ENCODE measurements at places on chromosomes 2 and 18.
A peak's percentile ranks its signal among the peaks of the same experiment; 100 is the strongest.

DNA sequence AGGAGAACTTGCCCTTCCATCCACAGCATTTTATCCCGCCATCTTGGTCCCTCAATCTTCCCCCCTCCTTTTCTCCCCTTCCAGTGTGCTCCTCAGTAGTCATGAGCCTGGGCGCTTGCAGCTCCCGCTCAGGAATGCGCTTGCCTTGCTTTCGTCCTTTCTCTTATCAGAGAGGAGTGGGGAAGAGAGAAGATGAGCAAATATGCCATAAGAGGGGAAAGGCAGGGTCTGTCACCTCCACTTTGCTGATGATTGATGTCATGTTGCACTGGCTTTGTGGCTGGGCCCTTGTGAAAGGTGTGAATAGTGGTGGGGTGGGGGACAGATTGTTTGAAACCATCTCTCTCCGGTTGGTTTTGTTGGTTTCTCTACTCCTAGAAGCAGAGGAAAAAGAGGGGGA lies 569.3 kb downstream of the TNS1 start:
- DNase-seq, result no peak

DNA sequence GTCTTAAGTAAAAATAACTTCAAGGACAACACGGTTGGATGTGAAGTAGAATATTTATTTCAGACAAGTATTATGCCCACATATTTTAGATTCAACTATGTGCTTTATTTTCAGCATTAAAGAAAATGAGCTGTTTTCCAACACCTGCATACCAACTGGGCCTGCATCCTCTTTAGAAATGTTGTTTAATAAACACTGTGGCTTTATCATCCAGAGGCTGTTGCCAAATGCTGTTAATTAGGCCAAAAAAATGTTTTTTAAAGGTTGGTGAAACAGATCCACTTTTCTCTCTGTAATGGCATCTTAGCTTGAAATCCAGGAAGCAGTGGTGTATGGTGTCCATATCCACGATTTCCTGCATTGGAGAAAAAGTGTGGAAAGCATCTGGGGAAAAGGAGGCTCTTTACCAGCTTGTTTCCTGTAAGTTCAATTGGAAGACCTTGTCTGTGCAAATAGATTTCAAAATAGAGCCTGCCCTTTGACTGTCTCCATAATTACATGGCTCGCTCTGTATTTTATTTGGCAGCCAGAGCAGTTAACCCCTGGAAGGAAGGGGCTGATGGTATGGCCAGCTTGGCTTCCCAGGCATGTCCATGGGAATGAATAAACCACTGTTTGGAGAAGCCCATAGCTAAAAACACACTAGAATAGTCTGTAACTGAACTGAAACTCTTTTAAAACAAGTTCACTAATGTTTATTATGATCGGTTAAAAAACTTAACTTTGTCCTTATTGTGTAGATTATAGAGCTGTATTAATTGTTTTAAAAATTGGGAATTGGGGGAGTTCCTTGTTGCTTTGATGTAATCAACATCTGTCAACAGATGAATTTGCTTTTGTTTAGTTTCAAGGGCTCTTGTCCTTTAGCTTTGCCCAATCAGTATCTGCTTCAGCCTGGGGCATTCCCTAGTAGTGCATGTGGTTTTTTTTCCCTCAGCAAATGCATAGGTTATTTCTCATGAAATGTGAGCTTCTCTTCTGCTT lies 33.0 kb upstream of the DLX1 start:
- DNase-seq, result no peak

DNA sequence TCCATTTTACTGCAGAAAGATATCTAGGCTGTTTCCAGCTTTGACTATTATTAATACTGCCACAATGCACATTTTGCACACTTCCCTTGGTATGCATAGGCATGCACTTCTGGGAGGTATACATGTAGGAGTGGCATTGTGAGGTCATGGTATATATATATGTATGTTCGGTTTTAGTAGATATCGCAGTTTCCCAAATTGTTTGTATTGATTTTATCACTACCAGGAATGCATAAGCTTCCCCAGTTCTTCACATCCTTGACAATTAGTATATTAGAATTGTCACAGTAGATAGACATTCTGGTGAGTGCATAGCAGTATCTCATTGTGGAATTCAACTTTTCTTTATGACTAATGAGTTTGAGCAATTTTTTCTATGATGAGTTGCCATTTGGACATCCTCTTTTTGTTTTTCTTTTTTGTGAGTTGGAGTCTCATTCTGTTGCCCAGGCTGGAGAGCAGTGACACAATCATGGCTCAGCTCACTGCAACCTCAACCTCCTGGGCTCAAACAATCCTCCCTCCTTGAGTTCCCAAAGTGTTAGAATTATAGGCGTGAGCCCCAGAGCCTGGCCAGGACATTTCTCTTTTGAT lies 4.2 kb upstream of the GRB14 start:
- no peak for DNase-seq

DNA sequence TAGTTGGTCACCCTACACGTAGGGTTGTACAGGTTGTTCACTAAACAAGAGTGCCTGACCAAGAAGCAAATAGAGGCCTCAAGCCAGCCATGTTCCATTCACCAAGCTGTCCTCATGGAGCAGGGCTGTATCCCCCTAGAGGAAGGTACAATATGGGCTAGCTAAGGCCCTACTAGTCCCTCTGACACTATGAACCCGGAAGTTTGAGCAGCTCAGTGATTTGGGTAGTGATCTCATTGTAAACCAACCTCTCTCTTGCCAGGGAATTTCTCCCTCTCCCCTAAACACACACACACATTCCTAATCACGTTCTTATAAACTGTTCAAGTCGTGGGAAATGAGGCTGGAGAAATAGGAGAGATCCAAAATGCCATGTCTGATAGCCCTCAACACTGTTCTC lies 6.7 kb upstream of the CYS1 start:
- DNase-seq, result no peak

DNA sequence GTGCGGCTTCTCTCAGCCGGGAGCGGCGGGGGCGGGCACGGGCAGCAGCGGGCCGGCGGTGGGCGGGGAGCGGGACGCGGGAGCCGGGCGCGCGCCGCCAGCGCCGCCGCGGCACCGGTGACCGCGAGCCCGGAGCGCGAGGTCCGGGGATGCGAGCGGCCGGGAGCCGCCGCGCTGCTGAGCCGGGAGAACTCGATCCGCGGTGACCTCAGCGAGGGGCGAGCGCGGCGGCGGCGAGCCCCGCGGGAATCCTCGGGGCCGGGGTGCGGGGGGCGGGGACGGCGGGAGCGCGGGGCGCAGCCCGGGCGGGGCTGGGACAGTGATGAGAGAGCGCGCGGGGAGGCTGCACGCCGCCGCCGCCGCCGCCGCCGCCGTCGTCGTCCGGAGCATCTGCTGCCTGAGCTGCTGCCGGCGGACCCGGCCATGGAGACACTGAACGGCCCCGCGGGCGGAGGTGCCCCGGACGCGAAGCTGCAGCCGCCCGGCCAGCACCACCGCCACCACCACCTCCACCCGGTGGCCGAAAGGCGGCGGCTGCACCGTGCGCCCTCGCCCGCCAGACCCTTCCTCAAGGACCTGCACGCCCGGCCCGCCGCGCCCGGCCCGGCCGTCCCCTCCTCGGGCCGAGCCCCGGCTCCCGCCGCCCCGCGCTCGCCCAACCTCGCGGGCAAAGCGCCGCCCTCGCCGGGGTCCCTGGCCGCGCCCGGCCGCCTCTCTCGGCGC lies at the start of gene MTCL1:
Gene MTCL1, plus strand, starts transcription at position 319 of the 723 bp plus-strand sequence. Its CDS starts 105 bp downstream, at position 424.
- DNase-seq, result peak; percentile 67

DNA sequence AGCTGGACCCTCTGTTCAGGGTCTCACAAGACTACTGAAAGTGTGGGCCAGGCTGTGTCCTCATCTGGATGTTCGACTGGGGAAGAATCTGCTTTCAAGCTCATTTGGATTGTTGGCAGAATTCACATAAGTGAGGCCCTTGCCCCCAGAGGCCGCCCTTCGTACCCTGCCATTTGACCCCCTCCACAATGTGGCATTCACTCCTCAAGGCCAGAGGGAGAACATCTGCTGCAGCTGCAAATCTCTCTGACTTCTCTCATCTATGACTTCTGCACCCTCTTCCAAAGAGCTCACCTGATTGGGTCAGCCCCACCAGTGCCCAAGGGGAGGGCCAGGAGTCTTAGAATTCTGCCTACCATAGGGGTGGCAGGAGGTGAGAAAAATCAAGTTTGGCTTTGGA lies 3.9 kb upstream of the CNDP2 start:
- DNase-seq, result no peak

GRCh38 chr2:6475155-6475940 lies 390.4 kb downstream of the CMPK2 start:
- DNase-seq, result no peak

DNA sequence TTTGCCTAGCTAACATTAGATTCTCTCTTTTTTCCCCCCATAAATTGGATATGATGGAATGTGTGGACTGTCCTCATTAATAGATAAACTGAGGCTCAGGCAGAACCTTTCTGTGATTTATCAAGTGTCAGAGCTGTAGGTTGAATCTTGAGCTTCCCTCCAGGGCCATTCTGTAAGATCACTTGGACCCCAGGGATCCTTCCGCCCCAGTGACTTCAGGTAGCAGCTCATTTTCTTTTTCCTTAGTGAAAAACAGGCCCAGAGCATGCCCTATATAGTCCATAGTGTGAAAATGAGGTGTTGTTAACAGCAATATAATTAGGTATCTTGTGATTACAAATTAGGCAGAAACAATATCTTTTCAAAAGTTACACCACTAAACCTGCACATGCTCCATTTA lies 269.7 kb downstream of the ZNF385B start:
- DNase-seq, result no peak

DNA sequence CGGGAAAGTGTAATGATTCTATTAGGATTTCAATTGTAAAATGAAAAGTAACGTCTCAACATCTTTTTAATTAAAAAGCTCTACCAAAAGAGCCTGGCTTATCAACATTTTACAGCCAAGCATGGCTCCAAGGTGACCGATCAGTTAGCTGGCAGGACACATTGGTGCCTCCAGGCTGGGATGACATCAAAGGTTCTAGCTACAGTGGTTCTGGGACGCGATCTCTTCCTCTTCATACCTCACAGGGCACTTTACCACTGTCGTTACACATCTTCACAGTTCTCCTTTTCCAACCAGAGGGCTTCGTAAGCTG lies 693 bp downstream of the ORC2 start:
- no peak for DNase-seq

GRCh38 chr2:222448748-222449181 lies 24.4 kb downstream of the SGPP2 start:
- no peak for DNase-seq

DNA sequence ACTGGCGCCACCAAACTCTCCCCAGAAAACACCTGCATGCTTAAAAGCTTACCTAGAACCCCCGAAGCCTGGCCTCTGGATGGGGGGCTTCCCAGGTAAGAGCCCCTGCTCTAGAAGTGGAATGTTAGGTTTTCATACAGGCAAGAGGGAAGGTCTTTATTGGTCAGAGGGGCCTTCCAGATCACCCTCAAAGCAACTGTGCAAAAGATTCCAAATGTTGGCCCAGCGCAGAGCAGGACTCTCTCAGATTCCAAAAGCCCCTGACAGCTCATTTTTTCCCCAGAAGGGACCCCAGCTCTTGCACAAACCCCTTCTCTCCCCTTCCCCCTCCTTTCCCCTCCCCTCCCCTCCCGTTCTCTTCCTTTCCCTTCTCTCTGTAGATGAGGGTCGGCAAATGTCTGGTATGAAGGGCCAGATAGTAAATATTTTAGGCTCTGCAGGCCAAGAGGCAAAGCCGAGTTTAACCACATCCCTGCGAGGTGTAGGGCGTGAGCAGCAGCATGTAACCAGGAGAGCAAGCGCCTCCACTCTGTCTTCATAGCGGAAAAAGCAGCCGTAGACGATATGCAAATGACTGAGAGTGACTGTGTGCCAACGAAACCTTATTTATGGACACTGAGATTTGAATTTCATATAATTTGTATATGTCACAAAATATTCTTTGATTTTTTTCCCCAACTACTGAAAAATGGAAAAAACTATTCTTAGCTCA lies 116.9 kb downstream of the SMAD7 start:
- DNase-seq, result peak; percentile 83

GRCh38 chr2:75491129-75491753 lies 69.5 kb downstream of the EVA1A start:
- no peak for DNase-seq

DNA sequence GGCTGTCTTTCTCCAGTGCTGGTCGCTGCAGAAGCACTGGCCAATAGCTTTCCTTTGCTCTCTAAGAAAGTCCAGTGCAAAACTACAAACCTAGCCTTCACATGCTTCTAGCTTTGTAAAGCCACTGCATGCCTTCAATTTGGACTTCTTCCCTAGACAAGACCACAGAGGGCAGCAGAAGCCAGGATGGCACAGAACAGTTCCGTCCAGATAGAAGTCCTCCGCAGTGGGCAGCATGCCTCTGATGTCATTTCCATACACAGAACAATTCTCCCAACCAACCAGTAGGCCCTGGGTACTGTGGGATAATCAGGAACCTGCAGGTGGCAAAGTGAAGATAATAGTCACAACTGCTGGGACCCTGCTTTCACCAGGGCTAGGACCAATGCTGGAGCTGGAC lies 3.3 kb downstream of the ST6GAL2 start:
- DNase-seq, result no peak
